ENCODE measurements at places on chromosomes 7 and 10. TPM values are rescaled to one million over a fixed set of nuclear protein-coding genes. Genes with fewer than 3 reads are reported as not detected.

- DNase-seq: no peak
These were observed 54.2 kb upstream of the TARP start for GRCh38 chr7:38327637-38328036.

DNA sequence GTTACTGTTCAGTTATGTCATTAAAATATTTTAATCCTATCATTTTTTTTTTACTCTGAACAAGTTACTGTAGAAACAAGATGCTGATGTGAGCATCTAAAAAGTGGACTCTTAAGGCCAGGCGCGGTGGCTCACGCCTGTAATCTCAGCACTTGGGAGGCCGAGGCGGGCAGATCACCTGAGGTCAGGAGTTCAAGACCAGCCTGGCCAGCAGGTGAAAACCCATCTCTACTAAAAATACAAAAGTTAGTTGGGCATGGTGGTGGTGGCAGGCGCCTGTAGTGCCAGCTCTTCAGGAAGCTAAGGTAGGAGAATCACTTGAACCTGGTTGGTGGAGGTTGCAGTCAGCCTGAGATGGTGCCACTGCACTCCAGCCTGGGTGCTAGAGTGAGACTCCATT, 2.9 kb downstream of the WAC start:
- DNase-seq: no peak

- DNase-seq: no peak
These were observed 87.6 kb upstream of the ATP6V0A4 start for GRCh38 chr7:138885383-138886147.

- DNase-seq: peak; percentile 57
These were observed 2.6 kb downstream of the STK31 start for GRCh38 chr7:23712368-23713284.

DNA sequence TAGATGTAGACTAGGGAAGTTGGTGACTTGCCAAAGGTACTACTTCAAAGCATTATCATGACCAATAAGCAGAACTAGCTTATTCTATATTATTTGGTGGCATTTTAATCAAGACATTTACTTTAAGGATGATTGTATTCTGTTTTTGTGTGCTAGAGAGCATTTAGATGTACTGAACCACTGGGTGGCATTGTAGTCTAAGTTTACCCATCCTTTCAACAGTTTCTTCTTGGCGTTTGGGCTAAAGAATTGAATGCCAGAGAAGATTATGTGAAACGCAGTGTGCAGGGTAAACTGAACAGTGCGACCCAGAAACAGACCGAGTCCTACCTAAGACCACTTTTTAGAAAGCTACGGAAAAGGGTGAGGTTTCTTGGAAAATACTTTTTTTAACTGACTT, 26.8 kb downstream of the PRPF18 start:
- peak; percentile 79 for DNase-seq

DNA sequence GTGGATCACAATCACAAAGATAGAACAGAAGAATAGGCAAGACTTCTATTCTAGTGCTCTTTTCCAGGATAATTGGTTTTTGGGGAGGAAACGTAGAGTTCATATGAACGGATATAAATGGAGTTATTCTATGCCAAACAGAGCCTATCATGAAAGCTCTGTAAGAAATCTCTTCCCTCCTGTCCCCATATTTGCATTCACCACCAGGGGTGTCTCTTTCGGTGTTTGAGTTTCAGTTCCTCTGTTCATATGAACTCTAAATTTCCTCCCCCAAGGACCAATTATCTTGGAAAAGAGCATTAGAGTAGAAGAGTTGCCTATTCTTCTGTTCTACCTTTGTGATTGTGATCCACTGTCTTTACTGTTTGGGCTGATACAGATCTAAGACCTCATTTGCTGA, 48.3 kb upstream of the CDC14C start:
- no peak for DNase-seq

DNA sequence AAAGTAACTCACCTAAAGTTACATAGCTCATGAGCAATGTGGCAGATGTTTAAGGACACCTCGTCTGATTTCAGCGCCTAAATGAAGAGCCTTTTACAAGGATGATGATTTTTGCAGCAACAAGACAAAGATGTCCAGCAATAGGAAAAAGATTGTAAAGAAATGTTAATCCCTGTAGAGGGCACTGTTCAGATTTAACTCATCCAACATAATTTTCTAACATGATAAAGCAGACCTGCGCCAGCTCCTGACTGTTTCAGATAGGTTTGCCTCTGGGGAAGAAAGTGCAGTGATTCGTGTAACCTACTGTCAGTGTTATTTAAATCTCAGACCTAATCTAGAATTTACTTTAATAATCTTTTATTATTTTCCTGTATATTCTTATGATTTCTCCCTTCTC, 595.2 kb downstream of the AUTS2 start:
- peak; percentile 47 for DNase-seq

DNA sequence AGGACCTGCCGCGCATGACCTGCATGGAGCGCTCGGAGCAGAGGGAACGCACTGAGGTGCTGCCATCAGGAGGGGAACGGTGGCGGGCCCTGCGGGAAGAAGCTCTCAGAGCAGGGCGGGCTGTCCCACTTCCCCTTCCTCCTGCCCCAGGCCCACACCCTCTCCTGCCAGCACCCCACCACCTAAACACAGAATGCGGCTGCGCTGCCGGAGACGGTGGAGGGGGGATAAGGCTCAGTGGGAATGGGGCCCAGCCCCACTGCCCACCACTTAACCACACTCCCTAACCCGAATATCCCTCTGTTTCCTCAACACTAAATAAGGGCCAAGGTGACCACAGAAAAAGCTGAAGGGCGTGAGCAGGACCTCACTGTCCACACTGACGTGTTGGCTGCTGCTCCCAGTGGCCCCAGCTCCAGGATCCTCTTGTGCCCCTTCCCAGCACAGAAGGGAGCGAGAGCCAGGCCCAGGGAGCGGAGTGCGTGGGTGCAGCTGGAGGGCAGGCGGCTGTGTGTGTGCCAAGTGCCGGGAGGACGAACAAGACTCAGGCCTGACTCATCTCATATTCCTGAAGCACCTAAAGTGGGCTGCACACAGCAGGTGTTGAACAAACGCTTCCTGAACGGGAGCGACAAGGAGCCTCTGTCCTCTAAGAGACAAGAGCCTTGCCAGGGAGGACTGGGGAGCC, 116.8 kb downstream of the MAD1L1 start:
- DNase-seq: peak; percentile 89

DNA sequence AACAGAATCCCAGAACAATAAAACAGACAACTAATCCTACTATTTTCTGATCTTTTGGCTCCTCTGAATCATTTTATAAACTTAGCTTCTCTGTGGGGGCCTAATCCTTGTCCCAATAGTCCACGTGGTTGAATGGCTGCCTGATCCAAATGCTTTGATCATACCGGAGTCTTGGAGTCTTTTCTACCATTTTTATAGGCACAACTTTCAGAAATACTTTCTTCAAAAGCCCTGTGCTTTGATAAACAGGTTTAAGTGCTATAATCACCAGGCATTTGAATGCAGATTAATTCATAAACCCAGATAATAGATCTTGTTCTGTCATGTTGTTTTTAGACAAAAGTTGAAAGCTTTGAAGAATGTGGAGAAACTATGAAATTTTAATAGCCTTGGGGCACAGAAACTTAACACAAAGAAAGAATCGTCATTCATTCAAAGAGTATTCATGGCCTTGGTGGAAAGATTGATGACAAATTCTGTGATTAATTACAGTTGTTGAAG, 163.7 kb downstream of the AHR start:
- DNase-seq: peak; percentile 31

- no peak for DNase-seq
These were observed 47.5 kb downstream of the CCSER2 start for GRCh38 chr10:84375881-84376280.

DNA sequence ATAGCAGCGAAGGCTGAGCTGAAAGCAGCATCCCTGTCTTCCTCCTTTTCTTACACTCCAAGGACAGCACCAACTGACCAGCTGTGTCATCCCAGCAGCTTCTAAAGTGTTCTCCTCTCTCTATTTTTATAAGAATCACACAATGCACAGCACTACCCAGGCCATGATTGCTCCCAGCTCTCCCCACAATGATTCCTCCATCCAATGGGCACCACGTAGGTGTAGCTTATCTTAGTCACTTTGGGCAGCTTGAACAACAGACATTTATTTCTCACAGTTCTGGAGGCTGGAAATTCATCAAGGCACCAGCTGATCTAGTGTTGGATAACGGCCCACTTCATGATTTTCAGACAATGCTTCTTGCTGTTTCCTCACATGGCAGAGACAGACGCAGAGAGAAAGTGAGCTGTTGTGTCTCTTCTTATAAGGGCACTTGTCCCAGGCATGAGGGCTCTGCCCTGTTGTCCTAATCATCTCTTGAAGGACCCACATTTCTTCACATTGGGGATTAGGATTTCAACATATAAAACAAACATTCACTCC, 92.0 kb upstream of the CDC14C start:
- no peak for DNase-seq

GRCh38 chr7:81937091-81937490, 167.2 kb upstream of the HGF start:
- no peak for DNase-seq

DNA sequence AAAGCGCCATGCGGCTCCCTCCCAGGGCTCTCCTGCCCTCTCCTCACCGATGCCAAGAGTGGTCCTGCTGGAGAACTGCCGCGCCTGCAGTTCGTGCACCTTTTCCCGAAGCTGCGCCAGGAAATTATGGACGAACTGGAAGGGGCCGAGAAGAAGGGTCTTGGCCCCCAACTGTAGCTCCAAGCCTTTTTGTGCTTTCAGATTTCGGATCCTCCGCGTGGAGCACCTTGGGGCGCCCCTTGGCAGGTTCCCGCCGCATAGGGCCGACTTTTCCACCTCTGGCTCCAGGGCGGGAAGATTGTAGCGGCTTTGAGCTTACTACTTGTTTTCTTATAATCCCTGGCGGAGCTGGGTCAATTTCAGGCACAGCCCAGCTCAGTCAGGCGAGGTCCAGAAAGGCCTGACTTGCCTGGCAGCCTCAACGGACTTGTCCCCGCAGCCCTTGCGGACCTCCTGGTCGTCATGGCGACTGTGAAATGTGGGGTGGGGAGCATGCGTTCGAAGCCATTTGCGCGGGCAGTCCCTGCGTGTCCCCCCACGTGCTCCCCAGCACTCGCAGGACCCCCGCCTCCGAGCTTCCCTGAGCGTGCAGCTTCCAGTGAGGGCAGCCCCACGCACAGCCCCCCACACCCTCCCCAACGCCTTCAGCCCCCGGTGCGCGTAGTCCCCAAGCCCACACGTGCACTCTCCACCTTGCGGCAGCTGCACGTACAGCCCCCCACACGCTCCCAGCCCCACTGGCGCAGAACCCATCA, 129.9 kb downstream of the KBTBD2 start:
- peak; percentile 20 for DNase-seq

DNA sequence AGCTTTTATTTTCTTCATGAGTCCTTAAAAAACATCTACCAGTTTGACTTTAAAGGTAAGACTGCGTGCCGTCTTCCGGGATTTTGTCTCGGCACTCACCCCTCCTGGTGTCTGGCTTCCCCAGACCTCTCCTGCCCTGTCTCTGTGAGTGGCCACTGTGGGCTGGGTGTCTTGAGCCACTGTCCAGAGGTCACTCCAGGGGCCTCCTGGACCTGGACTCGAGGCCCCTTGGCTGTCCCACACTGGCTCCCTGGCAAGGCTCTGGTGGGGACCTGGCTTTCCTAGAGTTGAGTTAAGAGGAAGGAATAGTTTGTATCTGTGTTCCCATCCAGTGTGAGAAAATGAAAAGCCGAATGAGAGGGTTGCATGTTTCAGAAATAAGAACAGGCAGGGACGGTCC, 95.5 kb downstream of the NKX6-2 start:
- DNase-seq: no peak

DNA sequence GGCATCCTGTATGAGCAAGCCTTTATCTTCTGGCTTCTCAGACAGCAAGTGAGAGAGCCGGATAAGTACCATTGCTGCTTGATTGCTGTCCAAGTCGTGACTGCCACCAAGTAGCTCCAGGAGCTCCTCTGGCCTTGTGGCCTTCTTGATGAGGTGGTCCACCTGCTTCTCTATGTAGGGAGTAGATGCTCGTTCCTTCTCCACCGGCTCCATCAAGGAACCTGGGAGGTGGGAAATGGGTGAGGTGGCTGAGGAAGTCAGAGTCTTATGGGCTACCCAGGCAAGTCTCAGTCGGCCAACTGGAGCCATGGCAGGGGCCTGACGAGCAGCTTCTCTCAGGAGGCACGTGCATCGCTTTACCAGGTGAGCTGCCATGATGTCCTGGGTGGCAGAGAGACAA, 2.6 kb downstream of the TBRG4 start:
- no peak for DNase-seq

DNA sequence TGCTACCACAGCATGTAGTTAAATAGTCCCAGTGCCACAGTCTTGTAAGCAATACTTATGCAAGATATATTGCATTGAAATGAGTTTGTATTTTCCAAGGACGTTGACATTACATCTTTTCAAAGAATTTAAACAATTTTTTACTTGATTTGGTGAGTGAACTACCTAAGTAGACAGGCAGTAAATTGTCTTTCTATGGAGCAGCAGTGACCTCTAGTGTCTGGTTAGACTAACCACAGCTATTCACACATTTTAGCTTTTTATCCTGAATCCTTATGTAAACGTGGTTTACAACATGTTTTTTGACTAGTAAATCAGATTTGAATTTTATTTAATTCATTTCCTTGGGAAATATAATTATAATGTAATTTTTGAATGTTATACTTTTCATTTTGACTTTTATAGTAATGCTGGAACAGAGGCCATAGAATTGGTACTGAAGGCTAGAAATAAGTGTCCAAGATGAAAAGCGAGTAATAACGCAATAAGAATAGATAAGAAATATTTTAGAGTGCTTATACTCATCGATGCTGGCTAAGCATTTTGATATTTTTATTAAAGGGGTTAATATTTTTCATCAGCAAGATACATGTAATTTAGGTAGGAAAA, 5.6 kb downstream of the LRRTM3 start:
- DNase-seq: peak; percentile 85

DNA sequence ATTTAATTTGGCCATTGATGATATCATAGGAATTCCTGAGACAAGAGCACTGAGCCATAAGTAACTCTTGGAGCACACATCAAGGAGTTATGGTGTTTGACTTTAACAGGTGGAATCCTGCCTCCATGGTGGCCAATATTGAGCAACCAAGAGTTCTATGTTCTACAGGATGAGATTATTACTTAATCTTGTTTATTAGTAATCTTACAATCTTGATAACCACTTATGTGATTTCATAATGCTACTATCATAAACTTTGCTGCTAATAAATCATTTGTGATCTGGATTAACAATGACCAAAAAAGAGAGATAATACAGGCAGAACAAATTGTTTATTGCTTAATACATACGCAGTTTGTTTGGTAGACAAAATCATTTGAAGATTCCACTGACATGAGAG, 27.5 kb upstream of the PDK4 start:
- DNase-seq: no peak

Gene AQP1
- 44.6 TPM for total RNA-seq

Gene GIMAP1
- under 0.01 TPM for total RNA-seq

Gene BLNK
- total RNA-seq: 0.51 TPM

Gene LDB3
- total RNA-seq: under 0.01 TPM

Gene HOXA4
- 0.51 TPM for total RNA-seq

Gene KEL
- not detected for total RNA-seq

Gene CLRN3
- not detected for total RNA-seq

Gene CEP55
- 19.0 TPM for total RNA-seq
